Cardiac fibroblast (primary cell): ENCODE measurements at places on chromosomes 4 and X.
A peak's percentile ranks its signal among the peaks of the same experiment; 100 is the strongest.

DNA sequence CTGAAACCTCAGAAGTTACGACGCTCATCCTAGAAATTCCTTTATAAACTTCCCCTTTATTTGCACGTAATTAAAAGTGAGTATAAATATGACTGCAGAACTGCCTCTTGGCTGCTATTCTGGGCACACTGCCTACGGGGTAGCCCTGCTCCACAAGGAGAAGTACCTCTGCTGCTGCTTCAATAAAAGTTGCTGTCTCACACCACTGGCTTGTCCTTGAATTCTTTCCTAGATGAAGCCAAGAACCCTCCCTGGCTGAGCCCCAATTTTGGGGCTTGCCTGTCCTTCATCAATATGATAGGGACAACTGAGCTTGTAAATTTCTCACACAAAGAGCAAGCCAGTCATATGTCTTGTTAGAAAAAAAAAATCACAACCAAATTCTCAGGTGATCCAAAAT, 115.8 kb downstream of the VEGFC start:
- no peak for DNase-seq

DNA sequence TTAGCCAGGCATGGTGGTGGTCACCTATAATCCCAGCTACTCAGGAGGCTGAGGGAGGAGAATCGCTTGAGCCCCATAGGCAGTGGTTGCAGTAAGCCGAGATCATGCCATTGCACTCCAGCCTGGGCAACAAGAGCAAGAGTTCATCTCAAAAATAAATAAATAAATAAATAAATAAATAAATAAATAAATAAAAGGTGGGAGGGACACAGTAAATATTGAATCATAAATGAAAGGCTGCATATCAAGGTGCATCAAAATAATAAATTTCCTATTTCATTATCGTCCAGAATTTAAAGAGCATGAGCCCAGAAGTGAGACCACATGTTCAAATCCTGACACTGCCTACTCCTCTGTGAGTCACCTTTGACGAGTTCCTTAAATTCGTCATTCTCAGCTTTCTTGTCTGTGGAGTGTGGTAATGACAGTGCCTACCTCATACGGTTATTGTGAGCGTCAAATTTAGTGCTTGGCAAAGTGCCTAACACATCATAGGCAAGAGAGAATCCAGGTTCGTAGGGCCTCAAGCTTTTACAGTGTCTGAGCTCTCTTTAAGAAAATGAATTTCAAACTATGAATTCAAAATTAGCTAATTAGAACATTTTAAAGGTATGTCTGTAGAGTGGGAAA, 49.9 kb downstream of the IL15 start:
- peak; percentile 90 for DNase-seq

DNA sequence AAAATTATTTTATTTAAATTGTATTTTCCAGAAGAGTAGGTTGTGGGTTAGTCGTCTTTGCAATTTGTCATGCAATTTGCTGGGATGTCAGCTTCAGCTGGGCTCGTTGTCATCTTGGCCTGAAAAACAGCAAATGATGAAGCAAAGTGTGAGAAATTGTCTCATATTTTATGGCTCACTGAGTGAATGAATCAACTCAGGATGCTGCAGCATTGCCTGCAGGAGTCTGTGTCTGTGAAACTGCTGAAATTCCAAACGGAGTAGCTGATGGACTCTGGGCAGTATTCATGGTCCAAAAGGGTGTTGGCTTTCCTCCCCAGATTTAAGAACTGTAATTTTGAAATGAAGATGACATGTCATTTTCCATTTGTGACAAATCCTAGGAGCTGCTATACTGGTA, 37.2 kb downstream of the CXCL8 start:
- DNase-seq, result peak; percentile 87

GRCh38 chr4:159706704-159707103, 603.8 kb downstream of the RAPGEF2 start:
- DNase-seq, result no peak

GRCh38 chrX:102654696-102655095, 3.4 kb downstream of the GPRASP1 start:
- no peak for DNase-seq

DNA sequence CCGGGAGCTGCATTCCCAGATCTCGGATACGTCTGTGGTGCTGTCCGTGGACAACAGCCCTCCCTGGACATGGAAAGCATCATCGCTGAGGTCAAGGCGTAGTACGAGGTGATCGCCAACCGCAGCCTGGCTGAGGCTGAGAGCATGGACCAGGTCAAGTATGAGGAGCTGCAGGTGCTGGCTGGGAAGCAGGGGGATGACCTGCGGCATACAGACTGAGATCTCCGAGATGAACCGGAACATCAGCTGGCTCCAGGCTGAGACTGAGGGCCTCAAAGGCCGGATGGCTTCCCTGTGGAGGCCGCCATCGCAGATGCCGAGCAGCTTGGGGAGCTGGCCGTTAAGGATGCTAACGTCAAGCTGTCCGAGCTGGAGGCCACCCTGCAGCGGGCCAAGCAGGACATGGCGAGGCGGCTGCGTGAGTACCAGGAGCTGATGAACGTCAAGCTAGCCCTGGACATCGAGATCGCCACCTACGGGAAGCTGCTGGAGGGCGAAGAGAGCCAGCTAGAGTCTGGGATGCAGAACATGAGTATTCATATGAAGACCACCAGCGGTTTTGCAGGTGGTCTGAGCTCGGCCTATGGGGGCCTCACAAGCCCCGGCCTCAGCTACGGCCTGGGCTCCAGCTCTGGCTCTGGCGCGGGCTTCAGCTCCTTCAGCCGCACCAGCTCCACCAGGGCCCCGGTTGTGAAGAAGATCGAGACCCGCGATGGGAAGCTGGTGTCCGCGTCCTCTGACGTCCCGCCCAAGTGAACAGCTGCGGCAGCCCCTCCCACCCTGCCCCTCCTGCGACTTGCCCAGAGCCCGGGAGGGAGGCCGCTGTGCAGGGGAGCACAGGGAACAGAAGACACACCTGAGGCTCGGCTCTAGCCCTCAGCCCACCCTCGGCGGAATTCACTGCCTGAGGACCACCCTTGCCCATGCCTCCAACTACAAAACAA, 29.4 kb upstream of the GABRA3 start:
- DNase-seq, result no peak

DNA sequence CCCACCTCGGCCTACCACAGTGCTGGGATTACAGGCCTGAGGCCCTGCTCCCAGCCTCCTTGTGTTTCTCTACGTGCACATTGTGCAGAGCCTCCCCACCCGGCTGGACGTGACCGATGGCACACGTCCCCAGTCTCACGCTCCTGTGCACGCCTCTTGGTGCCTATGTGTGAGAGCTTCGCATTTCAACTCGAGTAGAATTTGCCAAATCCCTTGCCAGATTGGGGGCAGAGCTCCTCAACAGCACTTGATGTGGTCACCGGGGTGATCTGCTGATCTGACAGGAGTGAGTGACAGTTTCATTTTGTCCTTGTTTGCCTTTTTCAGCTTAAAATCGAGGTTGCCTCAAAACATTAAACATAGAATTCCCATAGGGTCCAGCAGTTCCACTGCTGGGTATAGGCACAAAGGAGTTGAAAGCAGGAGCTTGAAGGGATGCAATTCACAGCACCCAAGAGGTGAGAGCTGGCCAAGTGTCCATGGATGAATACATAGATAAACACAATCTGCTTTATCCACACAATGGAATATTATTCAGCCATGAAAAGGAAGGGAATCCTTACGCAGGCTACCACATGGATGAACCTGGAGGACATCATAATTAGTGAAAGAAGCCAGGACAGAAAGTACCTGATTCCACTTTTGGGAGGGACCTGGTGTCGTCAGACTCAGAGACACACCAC, 17.6 kb downstream of the TMEM187 start:
- no peak for DNase-seq

- DNase-seq, result peak; percentile 23
Measured at GRCh38 chr4:124433500-124433899, 279.0 kb downstream of the ANKRD50 start.

DNA sequence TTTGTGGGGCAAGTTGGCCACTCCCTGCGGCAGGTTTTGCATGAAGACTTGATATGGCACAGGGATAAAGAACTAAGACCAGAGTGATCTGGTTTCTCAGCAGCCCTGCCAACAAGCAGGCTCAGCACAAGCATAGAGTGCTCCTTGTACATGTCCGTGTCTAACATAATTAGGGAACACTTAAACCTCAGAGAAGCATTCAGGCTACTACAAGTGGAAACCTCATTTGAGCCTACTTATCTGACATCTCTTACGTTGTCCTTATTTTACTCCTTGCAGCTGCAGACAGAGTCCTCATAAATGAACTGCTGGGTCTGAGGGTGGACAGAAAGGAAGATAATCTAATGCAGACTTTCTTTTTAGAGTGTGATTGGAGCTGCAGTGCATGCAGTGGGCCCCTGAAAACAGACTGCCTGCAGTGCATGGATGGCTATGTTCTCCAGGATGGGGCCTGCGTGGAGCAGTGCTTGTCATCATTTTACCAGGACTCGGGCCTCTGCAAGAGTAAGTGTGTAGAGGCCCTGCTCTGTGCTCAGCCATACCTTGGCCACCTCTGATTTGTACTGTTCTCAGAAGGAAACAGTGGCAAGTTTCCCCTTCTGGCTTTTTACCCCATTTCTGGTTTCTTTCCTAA, 179.1 kb upstream of the ANXA3 start:
- DNase-seq, result no peak

- DNase-seq, result no peak
Measured at GRCh38 chr4:3850128-3850527, 83.9 kb downstream of the ADRA2C start.

DNA sequence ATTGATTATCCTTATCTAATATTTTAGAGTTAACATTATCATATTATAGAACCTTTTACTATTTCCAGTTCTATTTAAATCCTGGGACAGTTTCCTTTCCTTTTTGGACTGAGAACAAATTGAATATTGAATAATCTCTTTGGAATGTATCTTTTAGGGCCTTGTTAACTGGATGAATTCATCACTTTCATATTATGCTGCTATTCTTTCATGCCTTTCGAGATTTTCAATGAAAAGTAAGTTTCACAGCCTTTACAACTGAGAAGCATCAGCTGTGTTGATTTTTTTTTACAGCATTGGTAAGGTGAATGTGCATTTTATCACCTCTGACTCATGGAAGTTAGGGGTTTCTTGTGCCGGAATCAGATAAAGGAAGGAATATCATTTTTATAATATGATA, 39.6 kb downstream of the PDLIM5 start:
- DNase-seq, result peak; percentile 37

- no peak for DNase-seq
Measured at GRCh38 chr4:139851133-139851532, 185.5 kb downstream of the MGST2 start.

- no peak for DNase-seq
Measured at GRCh38 chr4:156665780-156666366, 305.7 kb downstream of the PDGFC start.

GRCh38 chrX:154720067-154720466, 30.8 kb downstream of the GAB3 start:
- DNase-seq, result peak; percentile 45

GRCh38 chr4:15945516-15945915, 7.0 kb upstream of the FGFBP1 start:
- no peak for DNase-seq

- no peak for DNase-seq
Measured at GRCh38 chr4:176953021-176953420, 160.3 kb upstream of the VEGFC start.

GRCh38 chr4:145824463-145824862, 114.2 kb downstream of the ZNF827 start:
- DNase-seq, result no peak

DNA sequence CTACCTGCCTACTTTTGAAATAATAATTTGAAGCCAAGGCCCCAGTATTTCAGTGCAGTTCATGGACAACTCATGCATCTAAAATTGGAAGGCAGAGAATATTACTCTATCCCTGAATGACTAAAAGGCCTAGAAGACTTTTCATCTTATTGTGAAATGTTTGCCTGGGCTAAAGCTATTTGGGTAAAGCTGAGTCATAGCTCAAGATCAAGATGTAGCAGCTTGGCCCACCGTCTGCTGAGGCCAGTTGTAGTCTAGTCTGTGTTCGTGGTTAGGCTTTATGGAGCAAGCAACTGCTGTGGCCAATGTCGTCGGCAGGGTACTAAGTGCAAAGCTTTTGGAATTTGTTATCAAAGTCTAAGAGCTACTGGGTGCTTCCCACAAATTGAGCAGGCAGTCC, 929.1 kb downstream of the RAB28 start:
- peak; percentile 85 for DNase-seq

DNA sequence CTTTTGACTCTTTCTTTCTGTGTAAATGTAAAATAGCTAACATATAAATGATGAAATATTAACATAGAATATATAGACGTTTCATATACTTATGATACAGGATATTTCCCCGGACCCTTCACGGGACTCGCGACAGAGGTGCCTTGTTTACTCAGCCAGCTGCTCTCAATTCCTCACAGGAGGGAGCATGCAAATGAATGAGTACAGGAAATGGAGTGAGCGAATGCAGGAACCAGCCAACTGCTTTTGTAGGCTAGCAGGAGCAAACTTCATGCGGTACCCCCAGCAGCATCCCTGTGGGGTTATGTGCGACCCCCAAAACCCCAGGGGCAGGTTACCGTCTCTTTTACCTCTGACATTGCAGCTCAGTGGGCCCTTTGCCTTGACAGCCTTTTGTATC, 110.3 kb upstream of the PDHA2 start:
- DNase-seq, result no peak

DNA sequence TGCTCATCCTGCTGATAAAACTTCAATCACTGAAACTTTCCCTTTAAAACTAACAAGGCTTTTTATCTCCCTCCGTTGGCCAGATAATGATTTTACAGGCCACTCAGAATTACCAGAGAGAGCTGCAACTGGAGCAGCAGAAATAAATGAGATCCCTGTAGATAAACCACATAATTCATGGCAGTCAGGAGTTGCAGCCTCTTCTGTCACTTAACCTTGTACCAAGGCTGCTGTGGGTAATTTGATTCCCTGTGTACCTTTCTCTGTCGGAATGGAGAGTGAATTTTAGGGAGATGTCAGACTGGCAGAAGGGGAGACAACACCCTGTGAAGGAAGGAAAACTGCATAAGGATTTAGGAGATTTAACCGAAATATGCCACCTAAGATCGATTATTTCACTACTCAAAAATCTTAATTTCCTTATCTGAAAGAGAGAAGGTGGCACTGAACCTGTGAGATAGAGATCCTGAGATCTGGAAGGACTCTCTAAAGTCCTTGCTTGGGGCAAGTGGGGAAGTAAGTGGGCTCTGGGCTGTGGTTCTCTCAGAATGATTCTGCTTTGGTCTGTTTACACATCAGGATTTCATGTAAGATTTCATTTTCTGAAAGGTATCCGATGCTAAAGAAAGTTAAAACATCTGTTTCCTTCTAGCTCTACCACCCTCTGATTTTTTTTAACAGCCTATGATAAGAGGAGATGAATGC, 14.3 kb upstream of the TSPAN5 start:
- no peak for DNase-seq

DNA sequence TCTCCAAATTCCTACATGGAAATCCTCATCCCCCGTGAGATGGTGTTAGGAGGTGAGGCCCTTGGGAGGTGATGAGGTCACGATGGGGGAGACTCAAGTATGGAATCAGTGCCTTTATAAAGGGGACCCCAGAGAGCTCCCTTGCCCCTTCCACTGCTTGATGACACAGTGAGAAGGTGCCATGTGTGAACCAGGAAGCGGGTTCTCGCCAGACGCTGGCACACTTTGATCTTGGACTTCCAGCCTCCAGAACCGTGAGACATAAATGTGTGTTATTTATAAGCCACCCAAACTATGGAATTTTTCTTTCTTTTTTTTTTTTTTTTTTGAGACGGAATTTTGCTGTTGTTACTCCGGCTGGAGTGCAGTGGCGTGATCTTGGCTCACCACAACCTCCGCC, 237.6 kb downstream of the DHRSX start:
- no peak for DNase-seq
